ENCODE measurements at places on chromosomes 16 and 17.
A peak's percentile ranks its signal among the peaks of the same experiment; 100 is the strongest.

DNA sequence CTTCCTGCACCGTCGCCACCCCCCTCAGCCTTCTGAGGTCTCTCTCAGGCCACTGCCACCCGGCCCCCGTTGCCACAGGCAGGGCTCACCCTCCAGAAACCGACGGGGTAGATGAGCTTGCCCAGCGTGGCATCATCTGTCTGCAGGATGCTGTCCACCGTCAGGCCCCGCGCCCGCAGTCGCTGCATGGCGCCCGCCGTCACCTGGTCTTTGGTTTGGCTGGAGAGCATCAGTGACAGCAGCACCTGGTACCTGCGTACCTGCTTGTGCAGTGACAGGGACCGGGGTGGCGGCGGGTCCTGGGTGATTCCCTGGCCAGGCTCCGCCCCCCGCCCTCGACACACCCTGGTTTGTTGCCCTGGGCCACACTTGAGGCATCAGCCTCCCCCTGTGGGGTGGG is 3.1 kb downstream of the NTHL1 start:
- DNase-seq = no peak

GRCh38 chr17:47220531-47220999 is 11.4 kb downstream of the MYL4 start:
- DNase-seq = no peak

DNA sequence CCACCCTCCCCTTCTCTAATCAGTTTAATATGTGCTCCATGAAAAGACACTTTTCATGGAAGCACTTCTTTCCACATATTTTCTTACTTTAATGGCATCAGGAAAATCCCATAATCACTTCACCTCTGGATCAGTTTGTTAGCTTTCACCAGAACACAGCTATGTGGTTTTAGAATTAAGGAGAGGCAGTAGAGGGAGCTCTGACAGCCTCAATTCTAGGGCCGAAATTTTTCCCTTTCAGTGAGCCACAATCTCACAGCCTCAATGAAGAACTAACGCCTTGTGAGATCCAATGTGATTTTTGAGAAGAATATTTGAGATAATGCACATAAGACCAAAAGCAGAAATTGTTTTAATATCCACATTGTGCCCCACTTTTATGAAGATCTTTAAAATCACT is 1494.0 kb upstream of the CDH8 start:
- no peak for DNase-seq

DNA sequence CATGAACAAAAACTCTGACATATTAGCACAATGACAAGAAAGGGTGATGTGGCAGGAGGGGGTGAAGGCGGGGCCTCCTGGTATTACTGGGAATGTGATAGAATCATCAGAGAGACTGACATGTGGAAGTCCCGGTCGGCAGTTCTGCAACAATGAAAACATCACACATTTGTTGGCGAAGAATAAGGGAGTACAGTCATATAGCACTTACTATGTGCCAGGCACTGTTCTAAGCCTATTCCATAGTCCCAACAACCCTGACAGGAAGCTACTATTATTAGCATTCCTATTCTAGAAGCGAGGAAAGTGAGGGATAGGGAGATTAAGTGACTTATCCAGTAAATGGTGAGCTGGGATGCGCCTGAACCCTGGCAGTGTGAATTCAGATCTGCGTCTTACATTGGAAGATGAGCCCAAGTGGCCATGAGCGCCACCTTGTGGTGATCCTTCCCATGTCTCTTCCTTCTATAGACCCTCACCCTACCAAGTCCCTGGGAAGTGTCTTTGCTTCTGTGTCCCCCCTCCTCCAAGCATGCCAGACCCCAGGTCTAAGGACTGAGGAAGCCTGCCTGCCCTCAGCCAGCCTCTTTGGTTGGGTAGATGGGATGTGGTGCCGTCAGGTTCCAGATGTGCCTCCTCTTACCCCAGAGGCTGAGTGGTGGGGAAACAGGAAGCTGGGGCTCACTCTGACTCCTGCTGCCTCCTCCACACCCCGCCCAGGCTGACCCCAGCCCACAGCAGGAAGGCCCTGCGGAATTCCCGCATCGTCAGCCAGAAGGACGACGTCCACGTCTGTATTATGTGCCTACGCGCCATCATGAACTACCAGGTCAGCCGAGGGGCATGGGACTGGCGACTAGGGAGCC is 14.0 kb downstream of the FMNL1 start:
- DNase-seq = peak; percentile 84

GRCh38 chr17:62676952-62677596 is 49.6 kb downstream of the MRC2 start:
- DNase-seq = no peak
